SK-MEL-5 (cell line): ENCODE measurements at places on chromosomes 1 and 21.

DNA sequence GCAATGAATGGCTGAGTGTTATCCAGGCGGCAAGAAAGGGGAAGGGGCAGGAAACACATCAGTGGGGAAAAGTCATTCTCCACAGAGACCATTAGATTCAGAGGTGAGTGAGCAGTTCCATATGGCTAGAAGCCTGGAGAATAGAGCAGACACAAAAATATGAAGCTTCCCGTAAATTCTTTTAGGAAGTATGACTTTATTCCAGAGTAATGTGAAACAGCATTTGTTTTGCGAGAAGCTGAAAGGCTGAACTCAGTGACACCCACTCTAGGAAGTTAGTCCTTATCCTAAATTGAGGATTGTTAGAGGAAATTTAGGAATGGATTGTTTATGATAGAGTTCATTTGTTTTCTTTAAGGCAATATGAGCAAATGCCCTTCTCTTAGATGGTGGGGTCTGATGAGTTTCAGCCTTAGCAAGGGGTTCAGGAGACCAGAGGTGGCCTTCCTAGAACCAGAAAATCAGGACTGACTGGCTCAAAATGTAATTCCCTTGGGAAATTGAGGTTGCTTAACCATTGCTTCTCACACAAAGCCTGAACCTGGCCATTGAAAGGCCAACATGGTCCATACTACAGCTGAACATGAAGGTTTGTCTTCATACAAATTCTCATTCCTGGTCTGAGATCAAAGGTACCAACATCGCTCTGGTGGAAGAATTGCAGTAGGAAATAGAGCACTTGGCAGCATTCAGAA, 167.5 kb downstream of the TPR start:
- no peak for DNase-seq

GRCh38 chr1:85748120-85748519, 39.9 kb upstream of the ZNHIT6 start:
- DNase-seq: no peak

GRCh38 chr21:45802956-45803617, 159.6 kb downstream of the PCBP3 start:
- no peak for DNase-seq

GRCh38 chr1:223771814-223772770, 59.8 kb downstream of the CAPN2 start:
- DNase-seq: peak; percentile 25

DNA sequence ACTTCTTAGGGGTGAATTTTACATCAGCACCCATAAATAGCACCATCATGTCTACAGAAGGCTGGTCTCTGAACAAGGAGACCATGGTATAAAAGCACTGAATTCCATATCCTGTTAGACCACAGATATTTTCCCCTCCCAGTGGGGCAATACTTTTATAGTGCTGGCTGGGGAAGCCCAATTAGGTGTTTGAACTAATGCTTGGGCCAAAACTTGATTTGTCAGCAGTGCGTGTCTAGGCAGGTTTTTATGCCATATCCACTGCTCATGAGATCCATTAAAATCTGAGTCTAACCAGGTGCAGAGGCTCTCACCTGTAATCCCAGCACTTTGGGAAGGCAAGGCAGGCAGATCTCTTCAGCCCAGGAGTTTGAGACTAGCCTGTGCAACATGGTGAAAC, 623.0 kb downstream of the NPHP4 start:
- DNase-seq: no peak

DNA sequence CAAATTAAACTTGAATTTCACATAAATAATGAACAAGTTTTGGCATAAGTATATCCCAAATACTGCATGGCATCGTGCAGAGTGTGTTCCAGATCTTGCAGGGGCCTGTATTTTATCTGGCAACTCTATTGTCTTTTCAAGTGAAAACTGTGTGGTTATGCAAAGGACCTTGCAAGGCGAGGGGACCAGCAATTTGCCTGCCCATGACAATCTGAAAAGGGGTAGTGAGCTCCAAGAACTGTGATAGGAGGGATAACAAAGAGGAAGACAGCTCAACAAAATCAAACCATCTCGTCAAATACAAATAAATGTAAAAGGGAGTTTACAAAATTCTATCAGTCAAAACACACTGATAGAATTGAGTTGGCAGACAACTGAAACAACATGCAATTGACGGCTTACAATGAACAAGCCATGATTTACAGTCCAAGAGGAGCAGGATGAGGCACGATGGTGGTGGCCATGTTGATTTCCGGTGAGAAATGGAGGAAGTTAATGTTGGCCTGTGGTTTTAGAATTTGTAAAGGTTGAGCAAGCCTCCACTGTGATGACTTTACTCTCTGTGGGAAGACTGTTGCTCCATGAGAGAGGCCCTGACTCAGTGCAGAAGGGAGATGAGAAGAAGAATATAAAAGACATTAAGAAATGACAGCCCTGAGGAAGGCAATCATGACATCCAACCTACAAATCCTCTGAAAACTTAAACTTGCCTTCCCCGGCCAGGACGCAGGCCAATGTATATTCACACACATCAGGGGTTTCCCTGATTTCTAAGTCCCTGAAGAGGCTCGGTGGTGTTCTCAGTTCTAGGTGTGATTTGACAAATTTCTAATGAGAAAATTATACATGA, 132.2 kb downstream of the ADSS2 start:
- DNase-seq: no peak

DNA sequence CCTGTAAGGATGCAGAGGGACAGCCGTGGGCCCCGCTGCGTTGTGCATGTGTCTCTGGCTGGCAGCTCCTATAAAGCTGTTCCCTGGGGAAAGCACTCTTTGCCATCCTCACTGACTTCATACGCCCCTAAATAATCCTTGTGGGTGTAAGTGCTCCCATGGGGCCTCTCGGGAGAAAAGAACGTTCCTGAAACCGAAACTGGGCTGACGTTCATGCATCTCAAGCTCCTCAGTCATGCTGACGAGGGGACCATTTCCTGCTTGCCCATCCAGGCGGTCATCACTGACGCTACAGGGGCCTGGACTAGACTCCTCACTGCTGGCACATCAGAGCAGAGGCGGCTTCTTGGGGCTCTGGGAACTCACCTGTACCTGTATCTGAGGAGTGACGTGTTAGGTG, 73.1 kb upstream of the USP24 start:
- peak; percentile 71 for DNase-seq

GRCh38 chr1:162007466-162007865, 16.2 kb downstream of the OLFML2B start:
- no peak for DNase-seq

DNA sequence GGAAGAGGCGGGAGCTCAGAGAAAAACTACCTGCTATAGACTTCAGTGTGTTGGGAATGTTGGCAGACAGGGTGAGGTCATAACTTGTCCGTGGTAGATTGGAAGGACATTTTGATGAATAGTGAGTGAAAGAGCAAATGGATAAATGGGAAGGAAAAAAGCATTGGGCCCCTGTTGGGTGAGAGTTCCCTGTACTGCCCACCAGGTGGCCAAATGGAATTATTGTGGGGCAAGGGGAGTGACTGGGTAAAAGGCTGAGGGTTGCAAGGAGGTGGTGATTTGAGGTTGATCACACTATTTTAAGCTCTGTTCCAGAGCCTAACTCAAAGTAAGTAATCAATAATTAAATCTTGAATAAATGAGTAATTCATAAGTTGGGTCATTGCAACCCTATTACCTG, 60.4 kb downstream of the MRPS6 start:
- DNase-seq: peak; percentile 48

- DNase-seq: peak; percentile 54
Measured at GRCh38 chr1:176119549-176119948, 87.5 kb downstream of the COP1 start.

- DNase-seq: no peak
Measured at GRCh38 chr1:171780583-171781175, 781 bp upstream of the METTL13 start.

DNA sequence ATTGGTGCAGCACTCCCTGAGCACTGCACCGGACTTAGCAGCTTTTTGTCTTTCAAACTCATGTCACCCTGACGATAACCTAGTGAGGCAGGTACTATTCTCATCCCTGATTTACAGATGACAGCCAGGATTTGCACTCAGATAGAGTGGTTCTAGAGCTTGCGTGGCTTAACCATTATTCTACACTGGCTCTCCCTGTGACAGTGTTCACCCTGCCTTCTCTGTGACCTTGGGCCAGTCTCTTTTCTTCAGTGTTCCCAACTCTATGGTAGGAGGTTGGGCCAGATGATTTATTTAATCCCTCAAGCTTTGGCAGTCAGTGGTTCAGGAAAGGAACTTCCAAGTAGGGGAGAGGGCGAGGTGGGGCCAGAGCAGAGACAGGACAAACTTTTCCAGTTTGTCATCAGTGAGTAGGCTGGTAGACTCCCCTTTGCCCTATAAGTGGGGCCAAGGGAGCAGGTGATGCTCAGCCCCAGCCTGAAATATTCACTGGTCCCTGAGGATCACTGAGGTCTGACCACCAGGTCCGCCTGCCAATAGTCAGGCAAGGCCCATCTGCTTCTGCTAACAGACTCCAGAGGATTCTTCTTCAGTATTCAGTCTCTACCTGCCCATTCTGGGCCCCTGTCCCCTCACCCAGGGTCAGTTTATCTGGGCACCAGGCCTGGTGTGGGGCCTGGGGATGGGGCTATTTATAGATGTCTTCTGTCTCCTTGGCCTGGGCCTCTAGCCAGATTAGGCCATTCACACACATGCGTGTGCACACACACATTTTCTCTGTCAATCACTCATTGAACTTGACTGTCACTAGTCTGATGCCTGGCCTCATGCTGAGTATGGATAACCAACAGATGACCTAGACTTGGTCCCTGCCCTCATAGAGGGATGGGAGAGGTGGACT, 8.8 kb upstream of the FABP3 start:
- DNase-seq: no peak
